ENCODE measurements at places on chromosomes 5 and 9. TPM values are rescaled to one million over a fixed set of nuclear protein-coding genes. Genes with fewer than 3 reads are reported as not detected.

Gene TAL2
- total RNA-seq: not detected

Gene SH3PXD2B
- 10.5 TPM for total RNA-seq

Gene SLC6A18
- 0.95 TPM for total RNA-seq

Gene DPM2
- 22.3 TPM for total RNA-seq

DNA sequence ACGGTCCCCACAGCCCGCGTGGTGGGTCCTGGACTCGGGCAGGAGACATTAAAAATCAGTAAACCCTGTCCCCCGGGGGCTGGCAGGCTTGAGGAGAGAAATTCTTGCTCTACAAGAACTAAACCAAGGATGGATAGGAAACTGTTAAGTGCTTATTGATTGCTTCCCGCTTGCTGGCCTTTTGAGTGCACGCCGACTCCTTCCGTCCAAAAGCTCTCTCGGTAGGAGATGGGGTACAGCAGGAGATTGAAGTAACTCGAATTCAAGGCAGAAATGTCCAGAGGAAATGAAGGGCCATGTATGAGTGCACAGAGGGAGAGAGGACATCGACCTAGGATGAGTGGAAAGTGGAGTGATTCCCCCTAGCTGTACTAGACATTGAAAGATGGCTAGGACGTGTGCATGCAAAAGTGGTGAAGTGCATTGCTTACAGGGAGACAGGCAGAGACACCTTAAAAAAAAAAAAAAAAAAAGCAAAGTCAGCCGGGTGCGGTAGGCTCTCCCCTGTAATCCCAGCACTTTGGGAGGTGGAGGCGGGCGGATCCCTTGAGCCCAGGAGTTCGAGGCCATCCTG lies 923 bp downstream of the RECK start:
- no peaks in the 10 kb centered on the region for H3K36me3 ChIP-seq
- no peaks in the 10 kb centered on the region for H3K27me3 ChIP-seq
- H3K4me3 ChIP-seq: peak overlapping the region; percentile 86
- H3K27ac ChIP-seq: peak overlapping the region; percentile 79
- H3K4me1 ChIP-seq: peaks cover 7% of the 10 kb centered on the region
- no peak for DNase-seq

- no peaks in the 10 kb centered on the region for H3K36me3 ChIP-seq
- no peaks in the 10 kb centered on the region for H3K27me3 ChIP-seq
- H3K4me1 ChIP-seq: no peaks in the 10 kb centered on the region
- DNase-seq: no peak
- no peak overlapping the region for H3K27ac ChIP-seq
- H3K4me3 ChIP-seq: no peak overlapping the region
These were observed 110.9 kb downstream of the ESM1 start for GRCh38 chr5:54874337-54875021.

GRCh38 chr5:95374061-95374460 lies 17.1 kb upstream of the FAM81B start:
- H3K4me1 ChIP-seq: no peaks in the 10 kb centered on the region
- no peak overlapping the region for H3K4me3 ChIP-seq
- H3K36me3 ChIP-seq: no peaks in the 10 kb centered on the region

GRCh38 chr9:94909250-94909894 lies 182.9 kb downstream of the AOPEP start:
- H3K4me1 ChIP-seq: peaks cover 16% of the 10 kb centered on the region
- no peak overlapping the region for H3K27ac ChIP-seq
- no peaks in the 10 kb centered on the region for H3K36me3 ChIP-seq
- no peak for DNase-seq

- no peaks in the 10 kb centered on the region for H3K27me3 ChIP-seq
- DNase-seq: no peak
- no peak overlapping the region for H3K4me3 ChIP-seq
- H3K4me1 ChIP-seq: no peaks in the 10 kb centered on the region
- H3K27ac ChIP-seq: no peak overlapping the region
- H3K36me3 ChIP-seq: no peaks in the 10 kb centered on the region
These were observed 1028.5 kb upstream of the ACO1 start for GRCh38 chr9:31355965-31356364.

- no peak overlapping the region for H3K4me3 ChIP-seq
- H3K27me3 ChIP-seq: no peaks in the 10 kb centered on the region
- H3K4me1 ChIP-seq: no peaks in the 10 kb centered on the region
- H3K36me3 ChIP-seq: peaks cover 35% of the 10 kb centered on the region
- H3K27ac ChIP-seq: no peak overlapping the region
These were observed 61.8 kb downstream of the ELL2 start for GRCh38 chr5:95899829-95900228.
